Cardiac muscle cell (in vitro differentiated cells and primary cell): ENCODE measurements at places on chromosomes 12 and 14. TPM values are rescaled to one million over a fixed set of nuclear protein-coding genes. Genes with fewer than 3 reads are reported as not detected.

- DNase-seq: no peak
These were observed 17.6 kb downstream of the KERA start for GRCh38 chr12:91040096-91040755.

- DNase-seq: no peak
These were observed 60.1 kb downstream of the DERA start for GRCh38 chr12:15971211-15971610.

- no peak for DNase-seq
These were observed 9.1 kb upstream of the BLTP3B start for GRCh38 chr12:100151769-100152168.

The CLEC4E gene
- not detected in 2 replicates for total RNA-seq

The MYBPC1 gene
- not detected in 2 replicates for total RNA-seq
